ENCODE measurements at places on chromosomes 1 and 21.

- DNase-seq, result no peak
Measured at GRCh38 chr1:247111259-247111699, 7.1 kb upstream of the ZNF669 start.

DNA sequence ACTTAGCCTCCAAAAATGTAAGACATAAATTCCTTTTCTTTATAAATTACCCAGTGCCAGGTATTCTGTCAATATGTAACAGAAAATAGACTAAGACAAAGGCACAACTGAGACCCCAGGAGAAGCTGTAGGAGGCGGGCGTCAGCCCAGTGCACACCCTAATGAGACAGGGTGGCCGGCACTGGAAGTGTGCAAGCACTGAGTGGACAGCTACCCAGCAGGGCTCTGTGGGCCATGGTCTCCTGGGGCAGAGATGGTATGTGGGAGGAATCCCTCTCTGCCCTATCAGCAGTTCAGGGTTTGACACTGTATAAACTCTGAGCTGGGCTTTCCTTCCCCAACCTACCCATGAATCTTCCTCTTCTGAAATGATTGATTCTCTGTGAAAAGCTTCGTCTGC is 139.5 kb downstream of the GLIS1 start:
- DNase-seq, result no peak

DNA sequence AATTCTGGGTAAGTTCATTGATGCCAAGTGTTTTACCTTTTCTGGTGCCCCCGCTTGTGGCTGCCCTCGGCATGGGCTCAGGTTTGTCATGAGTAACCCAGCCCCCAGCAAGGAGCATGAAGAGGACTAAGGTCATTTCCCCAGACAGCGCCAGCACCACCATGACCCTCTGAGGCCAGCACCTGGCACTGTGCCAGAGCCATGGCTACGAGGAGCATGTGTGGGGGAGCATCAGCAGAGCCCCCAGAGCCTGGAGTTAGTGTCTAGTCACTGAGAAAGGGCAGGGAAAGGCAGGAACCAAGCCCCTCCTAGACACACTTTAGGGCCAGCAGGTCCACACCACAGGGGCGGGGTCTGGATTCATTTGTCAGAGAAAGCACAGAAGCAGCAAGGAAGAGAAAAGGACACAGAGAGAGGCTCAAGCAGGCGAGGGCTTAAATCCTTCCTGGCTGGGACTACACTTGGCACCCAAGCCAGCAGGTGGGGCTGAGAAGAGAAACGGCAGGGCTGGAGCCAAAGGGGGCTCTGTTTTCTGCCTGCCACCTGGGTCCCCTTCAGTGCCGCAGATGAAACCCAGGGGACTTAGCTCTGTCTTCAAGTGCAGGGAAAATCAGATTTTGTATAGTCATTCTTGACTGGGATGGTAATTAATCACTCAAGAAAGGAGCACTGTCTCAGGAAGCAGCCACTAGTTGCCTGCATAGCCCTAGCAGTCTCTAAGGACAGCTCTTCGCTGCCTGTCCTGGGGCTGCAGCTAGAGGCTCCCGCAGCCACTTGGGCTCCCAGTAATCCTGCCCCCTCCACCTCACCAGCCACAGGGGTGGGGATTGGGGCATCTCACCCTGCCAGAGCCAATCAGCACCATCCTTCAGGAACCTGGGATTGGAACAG is 79.6 kb upstream of the ZC3H12A start:
- no peak for DNase-seq

DNA sequence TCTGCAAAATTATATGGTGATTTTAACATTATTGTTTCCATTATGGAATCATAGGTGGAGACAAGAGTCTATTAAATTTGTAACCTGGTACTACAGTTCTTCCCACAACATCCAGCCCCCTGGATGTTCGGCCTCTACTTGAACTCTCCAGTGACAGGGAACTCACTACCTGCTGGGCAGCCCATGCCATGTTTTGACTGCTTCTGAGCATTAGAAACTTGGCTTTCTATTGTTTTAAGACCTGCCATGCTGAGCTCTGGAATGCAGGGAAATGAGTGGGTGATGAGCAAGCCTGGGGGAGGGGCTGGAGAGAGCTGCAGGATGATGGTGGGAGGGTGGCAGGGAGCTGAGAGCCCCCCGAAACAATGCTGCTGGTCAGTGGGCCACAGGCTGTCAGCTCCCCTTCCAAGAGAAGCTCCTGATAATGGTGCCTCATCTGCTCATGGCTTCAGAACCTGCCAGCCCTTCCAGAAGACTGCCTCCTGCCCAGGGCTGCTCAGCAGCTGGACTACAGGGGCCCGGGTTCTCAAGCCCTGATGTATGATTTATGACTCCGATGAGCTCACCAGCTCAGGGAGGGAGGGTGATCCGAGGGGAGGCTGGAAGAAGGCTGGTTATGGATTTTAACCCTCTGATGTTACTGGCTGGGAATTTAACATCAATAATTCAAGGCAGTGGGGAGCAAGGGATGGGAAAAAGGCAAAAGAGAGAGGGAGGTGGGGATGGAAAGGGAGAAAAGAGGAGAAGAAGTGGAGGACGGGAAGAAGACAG is 205.0 kb downstream of the HIVEP3 start:
- DNase-seq, result no peak

GRCh38 chr1:205510308-205510950 is 6.0 kb downstream of the CDK18 start:
- no peak for DNase-seq

DNA sequence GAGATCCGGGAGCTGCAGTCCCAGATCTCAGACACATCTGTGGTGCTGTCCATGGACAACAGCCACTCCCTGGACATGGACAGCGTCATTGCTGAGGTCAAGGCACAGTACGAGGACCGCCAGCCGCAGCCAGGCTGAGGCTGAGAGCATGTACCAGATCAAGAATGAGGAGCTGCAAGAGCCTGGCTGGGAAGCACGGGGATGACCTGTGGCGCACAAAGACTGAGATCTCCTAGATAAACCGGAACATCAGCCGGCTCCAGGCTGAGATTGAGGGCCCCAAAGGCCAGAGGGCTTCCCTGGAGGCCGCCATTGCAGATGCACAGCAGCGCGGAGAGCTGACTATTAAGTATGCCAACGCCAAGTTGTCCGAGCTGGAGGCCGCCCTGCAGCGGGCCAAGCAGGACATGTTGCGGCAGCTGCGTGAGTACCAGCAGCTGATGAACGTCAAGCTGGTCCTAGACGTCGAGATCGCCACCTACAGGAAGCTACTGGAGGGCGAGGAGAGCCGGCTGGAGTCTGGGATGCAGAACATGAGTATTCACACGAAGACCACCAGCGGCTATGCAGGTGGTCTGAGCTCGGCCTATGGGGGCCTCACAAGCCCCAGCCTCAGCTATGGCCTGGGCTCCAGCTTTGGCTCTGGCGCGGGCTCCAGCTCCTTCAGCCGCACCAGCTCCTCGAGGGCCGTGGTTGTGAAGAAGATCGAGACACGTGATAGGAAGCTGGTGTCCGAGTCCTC is 25.5 kb downstream of the ETV3L start:
- no peak for DNase-seq

GRCh38 chr1:59684698-59685097 is 130.1 kb upstream of the HOOK1 start:
- no peak for DNase-seq

DNA sequence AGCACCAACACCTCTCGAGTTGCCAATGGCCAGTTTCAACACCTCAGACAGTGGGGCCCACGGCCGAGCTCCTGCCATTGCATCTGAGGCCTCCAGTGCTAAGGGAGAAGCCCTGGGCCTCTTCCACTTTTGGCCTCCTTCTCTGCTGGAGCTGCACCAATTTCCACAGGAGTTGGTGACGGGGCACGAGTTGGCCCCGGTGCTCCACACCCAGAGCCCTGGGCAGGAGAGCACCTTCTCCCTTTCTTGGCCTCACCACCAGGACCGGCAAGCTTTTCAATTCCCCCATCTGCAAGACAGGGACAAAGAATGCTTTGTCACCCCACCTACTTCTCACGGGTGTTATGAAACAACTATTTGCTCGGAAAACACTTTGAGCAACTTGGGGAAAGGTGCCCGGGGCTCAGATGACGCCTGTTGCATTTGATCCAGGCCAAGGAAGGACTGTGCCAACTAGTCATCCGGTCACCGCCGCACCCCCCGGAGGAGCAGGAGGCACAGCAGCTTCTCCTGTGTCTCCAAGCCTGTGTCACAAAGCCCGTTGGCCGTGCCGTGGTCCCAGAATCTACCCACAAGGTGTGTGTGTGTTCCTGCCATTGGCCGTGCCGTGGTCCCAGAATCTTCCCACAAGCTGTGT is 55.2 kb downstream of the TOMM20 start:
- DNase-seq, result no peak

- DNase-seq, result no peak
Measured at GRCh38 chr21:31343680-31344480, at the start of gene TIAM1. TSS of gene TIAM1 (minus strand) at chr21:31344261. CDS start at chr21:31266972, 77,289 bp downstream.

DNA sequence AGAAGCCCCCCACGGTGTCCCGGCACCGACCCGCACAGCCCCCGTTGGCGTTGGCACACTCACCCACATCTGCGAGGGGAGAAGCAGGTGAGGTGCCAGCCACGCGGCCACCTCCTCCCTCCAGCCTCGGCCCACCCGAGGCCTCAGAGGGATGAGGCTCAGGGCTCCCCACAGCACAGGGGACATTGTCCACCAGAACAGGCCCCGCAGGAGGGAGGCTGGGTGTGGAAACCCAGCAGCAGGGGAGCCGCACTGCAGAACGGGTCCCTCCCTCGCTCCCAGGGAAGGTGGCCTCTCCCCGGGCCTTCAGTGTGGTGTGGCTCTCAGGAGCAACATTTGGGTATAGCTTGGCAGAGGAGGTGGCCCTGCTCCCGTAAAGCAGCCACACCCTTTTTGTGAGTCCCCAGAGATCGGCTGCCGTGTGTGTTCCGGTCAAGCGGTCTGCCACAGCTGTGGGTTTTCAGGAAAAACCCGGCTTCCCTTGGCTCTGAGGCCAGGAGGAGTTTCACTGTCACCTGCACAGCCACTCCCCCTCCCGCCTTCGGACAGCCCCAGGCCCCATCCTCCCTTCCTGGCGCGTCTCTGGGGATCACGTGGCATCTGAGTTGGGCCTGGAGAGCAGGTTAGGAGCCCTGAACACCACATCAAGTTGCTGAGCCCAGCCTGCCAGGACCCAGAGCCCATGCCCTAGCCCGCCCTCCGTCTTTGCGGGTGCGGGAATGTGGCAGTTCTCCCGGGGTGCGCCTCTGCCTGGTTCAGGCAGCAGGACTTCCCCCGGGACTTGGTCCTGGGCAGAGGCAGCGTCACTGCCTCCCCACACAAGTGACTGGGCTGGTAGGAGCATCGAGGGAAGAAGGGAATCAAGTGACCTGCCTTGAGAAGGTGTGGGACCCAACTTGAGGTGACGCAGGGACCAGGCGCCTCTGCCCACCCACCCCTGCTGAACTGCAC is 64.0 kb downstream of the MEGF6 start:
- DNase-seq, result no peak

- DNase-seq, result no peak
Measured at GRCh38 chr1:16315437-16315836, 36.8 kb downstream of the FBXO42 start.

DNA sequence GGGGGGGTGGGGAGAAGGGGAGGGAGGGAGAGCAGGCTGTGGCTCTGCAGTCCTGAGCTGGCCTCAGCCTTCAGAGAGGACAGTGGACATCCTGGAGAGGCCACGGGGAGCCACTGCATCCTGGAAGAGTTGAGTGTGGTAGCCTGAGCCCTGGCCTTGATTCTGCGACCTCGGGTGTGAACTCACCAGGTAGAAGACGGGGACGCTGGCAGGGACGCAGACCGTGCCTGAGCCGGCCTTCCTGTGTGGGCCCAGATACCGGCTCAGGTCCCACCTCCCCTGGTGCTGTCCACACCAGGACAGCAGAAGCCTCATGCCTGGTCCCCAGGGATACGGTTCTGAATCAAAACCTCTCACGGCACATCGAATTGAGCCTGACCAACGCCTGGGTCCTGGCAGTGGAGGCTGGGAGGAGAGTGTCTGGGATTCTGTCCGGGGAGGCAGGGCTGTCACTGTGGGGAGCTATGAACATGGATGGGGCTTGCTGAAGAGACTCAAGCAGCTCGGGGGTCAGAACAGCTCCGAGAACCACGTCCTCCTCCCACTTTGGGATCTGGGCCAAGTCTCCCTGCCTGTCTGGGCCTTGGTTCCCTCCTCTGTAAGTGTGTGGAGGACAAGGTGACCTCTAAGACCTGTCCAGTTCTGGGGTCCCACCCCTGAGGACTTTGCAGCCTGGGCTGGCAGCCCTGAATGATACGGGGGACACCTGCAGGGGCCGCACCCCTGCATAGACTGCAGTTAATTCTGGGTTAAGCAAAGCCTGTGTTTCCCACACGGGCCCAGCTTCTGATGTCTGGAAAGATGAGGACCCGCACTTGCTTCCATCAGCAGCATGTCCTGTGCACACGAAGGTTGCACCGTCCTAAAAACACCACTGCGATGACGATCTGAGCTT is 30.4 kb downstream of the RRP1 start:
- no peak for DNase-seq

DNA sequence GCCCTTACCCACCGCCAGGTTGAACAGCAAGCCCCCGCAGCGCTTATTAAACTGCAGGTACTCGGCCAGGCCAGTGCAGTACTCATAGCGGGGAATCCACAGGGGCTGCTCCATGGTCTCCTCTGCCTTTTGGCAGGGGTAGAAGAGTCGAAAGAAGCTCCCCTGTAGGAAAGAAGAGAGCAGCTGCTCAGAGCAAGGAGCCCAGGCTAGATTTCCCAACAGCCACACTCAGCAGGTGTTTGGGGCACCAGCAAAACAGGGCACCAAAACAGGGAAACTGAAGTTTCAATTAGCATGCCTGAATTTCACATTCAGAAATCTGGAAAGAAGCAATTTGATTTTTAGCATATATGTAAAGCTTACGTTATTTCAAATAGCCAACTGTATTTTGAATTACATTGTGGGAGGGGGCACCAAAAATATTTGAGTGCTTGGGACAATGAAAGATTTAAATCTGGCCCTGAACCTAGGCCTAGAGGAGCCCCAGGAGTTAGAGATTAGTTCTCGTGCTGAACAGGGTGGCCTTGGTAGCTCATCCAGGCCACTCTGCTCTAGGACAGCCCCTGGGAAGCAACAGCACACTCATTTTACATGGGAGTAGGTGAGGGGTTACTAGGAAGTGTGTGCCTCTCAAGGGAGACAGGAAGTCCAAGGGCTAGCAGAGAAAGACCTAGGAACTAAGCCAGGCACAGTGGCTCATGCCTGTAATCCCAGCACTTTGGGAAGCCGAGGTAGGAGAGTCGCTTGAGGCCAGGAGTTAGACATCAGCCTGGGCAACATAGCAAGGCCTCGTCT is 8.2 kb downstream of the PAFAH2 start:
- DNase-seq, result no peak

DNA sequence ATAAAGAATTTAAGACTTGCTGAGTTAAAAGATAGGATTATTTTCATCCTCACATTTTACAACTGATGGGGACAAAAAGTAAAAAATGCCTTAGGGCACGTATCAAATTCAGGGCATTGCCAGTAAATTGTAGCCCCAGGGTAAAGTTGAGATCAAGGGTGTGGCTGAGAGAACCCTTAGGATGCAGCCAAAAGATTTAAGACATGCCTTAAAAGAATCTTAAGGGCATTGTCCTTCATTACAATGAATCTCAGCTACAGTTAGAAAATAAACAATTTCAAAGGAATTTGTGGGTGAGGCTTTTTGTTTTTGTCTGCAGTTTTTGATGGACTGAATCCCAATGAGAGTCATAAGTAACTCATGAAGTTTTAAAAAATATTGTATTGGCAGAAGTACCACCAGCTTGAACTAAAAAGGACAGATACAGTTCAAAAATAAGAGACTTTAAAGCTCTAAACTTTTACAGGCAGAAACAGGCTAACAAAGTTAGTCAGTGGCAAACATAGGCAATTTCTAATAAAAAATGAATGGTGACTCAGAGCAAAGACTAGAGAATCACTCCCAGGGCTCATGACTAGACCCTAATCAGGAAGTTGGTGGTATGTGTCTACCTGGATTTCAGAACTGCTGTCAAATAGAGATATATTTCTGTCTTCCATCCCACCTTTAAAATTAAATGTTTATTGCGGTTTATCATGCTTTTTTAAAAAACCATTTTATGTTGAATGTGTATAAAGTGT is 165.1 kb upstream of the SNX7 start:
- DNase-seq, result no peak
